NCI-H1092 treated with DMSO at 0.1 percent for 48 hours (cell line): ENCODE measurements at places on chromosomes 12 and 14.

GRCh38 chr14:105817971-105818711 lies 291.8 kb downstream of the TMEM121 start:
- no peak for DNase-seq

GRCh38 chr12:24705741-24706358 lies 243.1 kb downstream of the BCAT1 start:
- DNase-seq = no peak

- DNase-seq = no peak
These were observed 707.6 kb upstream of the MDGA2 start for GRCh38 chr14:48382961-48383360.

- no peak for DNase-seq
These were observed 200.2 kb downstream of the TMTC3 start for GRCh38 chr12:88342251-88342806.

DNA sequence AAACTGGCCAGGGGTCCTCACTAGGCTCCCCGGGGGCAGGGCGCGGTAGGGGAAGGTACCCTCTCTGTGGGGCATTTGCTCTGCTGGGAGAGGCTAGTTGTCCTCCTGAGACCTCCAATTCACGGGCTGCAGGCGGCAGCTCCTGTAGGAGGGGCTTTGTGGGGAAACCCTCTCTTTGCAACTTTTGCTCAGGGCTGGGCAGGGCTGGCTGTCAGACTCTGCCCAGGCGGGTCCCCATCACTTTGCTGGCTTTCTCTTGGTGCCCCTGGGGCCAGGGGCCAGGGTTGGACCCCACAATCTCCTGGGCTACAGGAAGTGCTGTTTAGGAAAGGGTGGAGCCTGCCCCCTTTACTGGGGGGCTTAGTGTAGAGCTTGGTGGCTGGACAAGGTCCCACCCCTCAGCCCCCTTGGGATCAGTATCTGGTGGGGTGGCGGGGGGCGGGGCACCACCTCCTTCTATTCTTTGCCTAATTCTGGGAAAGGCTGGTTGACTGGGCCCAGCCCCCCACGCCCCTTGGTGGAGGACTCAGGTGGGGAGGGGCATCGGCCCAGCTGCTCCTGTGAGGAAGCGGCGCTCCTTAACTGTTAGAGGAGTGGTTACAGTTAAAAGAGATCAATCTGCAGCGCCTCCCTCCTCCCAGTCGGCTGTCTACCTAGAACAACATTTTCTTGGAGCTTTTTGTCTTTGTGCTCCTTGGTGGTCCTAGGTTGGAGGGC lies 918.7 kb downstream of the AACS start:
- no peak for DNase-seq

- peak; percentile 9 for DNase-seq
These were observed 6.8 kb upstream of the RASAL1 start for GRCh38 chr12:113142173-113142885.

DNA sequence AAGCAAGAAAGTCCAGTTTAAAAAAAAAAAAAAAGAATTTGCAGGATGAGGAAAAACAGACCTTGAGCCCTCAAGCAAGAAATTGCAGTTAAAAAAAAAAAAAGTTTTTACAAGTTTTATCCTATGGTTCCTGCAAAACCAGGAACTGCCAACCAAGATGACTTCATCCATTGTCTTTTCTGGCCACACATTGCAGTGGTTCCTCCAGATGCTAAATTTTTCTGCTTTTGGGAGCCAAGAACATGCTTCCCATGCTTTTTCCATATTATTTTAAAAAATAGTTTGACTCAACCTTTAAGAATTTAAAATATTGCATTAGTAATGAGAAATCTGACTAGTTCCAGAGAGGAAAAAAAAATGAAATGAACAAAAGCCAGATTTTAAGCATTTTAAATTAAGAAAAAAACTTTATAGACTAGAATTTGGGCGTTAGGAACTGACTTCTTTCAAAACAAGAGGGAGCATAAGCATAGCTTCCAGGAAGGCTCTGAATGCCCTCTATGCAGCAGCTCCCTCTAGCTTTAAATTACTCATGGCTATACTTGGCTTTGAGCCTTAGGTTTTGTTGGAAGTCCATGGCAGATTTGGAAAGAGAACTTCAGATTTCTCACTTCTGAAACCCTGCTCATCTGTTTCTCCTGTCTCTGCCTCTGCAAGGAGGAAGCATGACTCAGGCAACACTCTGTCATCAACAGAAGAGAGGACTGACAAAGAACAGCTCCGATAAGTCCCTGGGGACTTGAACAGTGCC lies 124.5 kb downstream of the GPR65 start:
- no peak for DNase-seq

DNA sequence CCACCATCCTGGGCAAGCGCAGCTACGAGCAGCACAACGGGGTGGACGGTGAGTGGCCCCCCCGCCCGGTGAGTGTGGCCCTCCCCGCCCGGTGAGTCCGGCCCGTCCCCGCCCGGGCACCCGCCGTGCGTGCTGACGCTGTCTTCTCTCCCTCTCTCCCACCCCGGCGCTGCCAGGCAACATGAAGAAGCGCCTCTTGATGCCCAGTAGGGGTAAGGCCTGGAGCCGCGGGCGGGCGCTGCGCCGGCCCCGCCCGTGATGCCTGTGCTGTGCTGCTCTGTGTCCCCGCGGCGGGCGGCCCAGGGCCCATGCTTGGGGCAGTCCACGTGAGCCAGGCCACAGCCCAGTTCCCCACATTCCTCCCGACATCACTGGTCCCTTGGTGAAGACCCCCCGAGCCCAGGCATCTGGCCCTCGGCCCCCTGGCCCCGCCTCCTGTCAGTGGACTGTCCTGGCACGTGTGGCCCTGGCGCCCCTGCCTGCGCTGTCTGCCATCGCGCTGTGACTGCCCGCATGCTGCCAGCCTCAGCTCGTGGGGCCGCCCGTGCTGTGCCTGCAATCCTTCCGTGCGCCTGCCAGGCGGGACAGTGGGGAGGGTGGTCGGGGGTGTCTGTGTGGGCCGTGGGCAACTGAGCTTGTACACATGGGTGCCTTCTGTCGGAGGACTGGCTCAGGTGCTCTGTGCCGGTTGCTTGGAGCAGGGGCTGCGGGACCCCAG lies 7.9 kb upstream of the CRIP2 start:
- DNase-seq = no peak

GRCh38 chr14:59177262-59177661 lies 11.2 kb upstream of the DAAM1 start:
- no peak for DNase-seq

DNA sequence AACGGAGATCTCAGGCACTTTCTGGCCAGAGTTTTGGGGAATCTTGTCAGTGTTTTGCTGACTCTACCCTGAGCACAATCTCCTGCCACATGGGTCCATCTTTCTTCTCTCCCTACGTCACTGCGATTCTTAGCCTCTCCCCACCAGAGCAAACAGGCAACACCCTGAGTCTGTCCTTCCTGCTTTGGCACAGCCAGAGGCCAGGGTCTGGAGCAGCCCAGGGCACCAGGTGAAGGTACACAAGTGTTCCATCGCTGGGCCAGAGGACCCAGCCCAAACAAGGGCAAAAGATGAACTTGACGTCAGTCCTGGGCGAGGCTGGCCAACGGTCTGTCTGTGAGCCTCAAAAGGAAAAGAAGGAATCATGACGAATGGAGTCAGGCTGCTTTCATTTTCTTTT lies 12.7 kb upstream of the CCDC177 start:
- no peak for DNase-seq

- no peak for DNase-seq
These were observed 44.8 kb downstream of the CLMN start for GRCh38 chr14:95274874-95275273.

DNA sequence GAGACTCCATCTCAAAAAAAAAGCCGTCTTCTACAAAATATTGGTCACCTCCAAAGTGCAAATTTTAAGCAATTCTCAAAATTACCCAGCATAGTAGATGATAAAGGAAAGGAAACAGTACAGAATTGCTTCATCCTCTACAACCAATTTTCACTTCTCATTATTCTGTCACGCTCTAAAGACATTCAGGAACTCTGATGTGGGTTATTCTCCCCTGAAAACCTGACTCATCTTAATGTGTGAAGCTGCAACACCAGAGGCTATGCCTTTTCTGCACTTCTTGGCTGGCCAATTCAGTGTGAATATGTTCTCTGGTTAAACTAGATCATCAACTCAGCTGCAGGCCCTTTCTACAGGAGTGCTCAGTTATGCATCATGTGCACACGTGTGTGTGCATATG lies 11.0 kb downstream of the PTGER2 start:
- no peak for DNase-seq

GRCh38 chr14:93040443-93040842 lies 75.3 kb downstream of the ITPK1 start:
- DNase-seq = no peak

DNA sequence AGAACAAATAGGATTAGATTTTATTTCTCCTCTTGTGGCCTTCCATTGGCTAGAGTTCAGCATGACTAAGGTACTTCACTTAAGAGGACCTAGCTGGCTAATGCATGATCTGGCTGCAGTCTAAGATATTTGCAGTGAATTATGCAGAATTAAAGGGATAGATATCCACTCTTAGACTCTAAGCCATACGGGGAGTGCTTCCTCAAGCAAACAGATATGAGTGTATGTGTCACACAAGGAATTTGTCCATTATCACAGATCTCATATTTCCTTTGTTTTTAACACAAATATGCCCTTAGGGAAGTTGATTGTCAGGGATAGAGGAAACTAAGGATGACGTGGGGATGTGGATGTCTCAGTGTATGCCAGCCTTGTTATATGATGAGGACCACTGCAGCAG lies 88.1 kb upstream of the DHRS4 start:
- DNase-seq = peak; percentile 63

DNA sequence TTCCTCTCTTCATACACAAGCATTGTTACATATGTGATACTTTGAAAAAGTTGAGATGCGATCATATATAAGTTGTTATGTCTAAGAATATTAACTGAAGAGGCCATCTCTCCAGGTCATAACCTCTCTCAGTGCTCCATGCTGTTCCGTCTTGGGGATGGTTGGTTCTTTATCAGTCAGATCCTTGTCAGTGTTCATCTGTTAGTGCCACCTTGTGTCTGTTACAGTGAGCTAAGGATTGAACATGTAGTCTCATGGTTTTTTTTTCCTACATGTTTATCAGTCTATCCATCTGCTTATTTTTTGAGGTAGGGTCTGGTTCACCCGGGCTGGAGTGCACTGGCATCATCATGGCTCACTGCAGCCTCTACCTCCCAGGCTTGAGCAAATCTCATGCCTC lies 30.5 kb downstream of the EP400 start:
- DNase-seq = no peak

DNA sequence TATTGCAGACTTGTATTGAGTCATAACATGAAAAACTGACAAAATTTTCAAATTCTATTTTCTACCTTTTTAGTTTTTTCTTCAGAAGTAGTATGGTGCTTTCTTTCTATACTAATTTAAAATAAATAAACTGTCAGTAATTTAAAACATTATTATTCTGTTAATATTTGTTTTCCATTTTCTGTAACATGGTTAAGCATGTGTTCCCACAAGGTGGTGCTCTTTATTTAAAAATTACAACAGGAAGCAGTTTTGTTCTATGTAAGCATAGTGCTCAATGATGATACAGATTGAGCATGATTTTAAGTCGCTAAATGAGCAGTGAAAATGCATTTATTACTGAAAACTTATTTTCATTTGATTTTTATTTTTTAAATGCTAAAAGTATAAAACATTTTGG lies 114.6 kb downstream of the PPFIA2 start:
- peak; percentile 60 for DNase-seq

- peak; percentile 31 for DNase-seq
These were observed 1766.9 kb upstream of the SEL1L start for GRCh38 chr14:83300476-83301064.
